ENCODE measurements at places on chromosomes 12 and 14.

GRCh38 chr12:126591533-126591932, 1526.3 kb downstream of the AACS start:
- no peak for DNase-seq

DNA sequence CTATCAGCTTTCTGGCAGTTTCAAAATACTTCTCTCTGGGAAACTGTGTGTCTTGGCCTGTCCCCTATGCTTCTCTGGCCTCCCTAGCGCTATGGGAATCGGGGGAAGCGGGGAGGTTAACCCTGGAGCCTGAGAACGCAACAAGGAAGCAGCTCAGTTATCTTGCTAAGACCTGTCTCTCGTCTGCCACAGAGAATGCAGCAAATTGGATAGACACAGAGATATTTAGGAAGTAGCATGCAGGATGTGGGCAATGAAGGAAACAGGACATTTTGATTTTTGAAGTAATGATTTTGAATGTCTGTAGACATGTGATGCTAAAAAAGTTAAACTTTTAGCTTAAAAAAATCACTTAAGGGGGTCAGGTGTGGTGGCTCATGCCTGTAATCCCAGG, 6.6 kb upstream of the CALCOCO1 start:
- DNase-seq: no peak

DNA sequence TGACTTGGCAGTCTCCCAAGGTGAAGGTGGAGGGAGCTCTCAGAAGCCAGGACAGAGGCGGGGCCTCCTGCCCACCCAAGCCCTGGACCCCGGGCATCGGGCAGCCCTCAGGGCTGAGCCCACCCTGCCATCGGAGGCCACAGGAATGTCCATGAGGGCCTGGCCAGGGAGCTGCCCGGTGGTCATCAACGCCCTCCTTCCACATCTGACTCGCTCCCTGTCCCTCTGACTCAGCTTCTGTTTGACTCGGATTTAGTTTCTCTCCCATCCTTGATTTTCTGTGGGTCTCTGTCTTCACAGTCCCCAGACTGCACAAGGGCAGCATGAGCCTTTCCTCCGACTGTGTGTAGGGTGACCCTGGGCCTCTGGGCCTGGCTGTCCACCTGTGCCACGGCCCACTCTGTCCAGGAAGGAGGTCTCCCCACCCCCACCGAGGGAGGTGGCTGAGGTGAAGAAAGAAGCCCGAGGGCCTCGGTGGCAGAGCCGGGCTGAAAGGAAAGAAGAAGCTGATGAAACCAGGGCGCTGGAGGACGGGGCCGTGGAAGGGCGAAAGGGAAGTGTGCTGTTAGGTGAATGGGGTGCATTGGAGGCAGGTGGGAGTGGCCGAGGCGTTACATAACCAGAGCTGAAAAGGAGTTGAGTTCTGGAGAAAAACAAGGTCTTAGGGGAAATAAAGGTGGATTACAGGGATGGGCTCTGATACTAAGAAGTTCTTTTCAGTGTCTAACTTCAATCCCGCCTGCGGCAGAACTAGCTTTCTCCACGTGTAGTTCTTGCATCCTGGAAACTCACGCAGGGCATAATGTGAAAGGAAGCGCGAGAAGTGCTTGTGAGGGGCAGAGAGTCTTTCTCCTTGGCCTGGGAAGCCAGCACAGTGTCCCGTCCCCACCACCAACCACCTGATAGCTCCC, 16.7 kb upstream of the TMEM106C start:
- no peak for DNase-seq

DNA sequence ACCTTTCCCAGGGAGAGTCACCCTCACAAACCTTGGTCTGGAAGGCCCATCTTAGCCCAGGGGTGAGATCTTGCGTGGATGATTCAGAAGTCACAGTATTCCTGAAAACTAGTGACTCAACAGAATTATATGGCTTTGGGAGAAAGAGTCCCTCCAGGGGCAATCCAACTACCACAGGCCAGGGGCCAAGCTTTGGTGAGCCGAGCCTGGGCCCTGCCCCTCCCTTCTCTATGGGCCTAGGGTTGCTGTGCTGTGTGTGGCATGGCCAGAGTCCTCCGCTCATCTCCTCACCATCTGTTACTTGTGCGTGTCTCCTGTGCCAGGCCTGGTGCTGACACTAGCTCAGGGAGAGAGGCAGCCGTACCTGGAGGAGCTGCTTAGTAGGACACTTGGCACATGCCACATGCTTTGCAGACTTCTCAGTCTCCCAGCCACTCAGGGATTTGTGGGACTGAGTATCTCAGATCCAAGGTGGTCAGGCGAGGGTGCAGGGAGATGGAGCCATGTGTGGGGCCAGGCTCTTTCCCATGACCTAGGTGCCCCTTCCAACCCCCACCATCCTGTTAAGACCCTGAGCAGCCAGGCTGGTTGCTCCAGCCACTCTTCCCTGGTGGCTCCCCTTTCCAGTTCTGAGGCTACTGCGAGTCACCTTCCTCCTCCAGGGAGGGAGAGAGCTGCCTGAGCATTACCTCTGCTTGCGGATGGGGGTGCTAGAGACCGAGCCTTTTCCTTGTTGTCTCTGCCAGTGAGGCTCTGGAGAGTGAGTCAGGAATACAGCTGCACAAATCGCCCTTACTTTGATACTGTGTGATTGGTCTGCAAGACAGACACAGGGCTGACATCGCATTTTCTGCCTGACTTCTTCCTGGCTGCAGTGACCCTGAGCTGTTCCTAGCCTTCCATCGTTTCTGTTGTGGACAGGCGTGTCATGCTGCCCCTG, 94.1 kb downstream of the SLC25A47 start:
- no peak for DNase-seq

DNA sequence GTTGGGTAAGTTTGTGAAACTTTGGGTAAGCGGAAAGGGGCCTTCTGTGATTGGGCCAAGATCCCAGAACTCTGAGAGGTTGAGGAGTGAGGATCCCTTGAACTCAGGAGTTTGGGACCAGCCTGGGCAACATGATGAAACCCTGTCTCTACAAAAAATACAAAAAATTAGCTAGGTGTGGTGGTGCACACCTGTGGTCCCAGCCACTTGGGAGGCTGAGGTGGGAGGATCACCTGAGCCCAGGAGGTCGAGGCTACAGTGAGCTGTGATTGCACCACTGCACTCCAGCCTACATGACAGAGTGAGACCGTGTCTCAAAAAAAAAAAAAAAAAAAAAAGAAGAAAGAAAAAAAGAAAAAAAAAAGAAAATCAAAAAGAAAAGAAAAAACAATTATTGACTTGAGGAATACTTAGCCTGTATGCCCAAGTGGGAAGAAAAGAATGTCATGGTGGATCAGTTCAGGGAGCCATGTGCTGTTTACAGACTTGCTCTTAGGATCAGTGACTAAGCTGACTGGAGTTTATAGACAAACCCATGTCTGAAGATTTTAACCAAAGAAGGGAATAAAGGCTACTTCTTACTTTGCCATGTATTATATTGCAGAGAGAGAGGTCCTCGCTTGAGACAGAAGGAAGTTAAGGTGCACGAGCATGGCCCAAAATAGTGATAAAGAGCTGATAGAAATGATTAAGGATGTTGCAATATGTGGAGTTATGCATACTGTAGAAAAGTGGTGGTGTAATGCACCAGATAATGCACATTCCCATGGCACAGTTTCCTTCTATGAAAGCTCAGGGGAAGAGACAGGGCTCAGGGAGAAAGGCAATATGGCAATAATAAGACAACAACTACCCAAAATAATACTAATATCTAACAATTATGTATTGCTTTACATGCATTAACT, 881 bp downstream of the HSD17B6 start:
- no peak for DNase-seq

DNA sequence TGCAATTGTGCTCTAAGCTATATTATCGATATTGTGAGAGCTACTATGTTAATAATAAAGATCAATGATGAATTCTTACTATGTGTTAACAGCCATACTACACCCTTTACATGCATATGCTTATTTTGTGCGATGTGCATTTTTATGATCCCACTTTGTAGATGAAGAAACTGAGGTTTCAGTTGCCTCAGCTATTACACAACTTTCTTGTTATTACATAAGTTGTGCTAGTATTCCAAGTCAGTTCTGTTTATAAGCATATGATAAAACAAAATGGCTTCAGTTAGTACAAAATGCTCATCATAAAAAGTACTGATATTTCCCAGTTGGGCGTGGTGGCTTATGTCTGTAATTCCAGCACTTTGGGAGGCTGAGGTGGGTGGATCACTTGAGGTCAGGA, 471.5 kb upstream of the DCN start:
- no peak for DNase-seq

DNA sequence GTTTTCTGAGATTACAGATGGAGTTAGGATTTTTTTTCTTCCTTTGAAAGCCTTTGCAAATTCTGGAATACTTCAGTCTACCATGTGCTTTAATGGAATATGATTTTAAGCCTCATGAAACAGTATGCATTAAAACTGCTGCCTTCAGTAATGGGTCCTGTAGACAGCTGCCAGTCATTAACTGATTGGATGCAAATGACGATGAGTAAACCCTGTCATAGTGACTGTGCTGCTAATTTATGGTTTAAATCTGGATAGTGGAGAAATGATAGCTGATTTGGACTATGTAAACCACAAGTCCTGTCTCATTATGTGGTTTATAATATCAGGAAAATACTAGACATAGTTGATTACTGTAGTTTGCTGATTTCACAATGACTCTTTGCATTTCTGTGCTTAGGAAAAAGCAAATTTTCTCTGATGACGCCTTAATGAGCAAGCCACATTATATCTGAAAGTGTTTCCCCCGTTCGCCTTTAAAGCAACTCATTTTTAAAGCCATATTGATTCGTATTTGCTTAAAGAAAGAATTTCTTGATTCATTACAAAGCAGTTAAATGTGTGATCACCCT, 217.6 kb downstream of the TMTC2 start:
- no peak for DNase-seq

DNA sequence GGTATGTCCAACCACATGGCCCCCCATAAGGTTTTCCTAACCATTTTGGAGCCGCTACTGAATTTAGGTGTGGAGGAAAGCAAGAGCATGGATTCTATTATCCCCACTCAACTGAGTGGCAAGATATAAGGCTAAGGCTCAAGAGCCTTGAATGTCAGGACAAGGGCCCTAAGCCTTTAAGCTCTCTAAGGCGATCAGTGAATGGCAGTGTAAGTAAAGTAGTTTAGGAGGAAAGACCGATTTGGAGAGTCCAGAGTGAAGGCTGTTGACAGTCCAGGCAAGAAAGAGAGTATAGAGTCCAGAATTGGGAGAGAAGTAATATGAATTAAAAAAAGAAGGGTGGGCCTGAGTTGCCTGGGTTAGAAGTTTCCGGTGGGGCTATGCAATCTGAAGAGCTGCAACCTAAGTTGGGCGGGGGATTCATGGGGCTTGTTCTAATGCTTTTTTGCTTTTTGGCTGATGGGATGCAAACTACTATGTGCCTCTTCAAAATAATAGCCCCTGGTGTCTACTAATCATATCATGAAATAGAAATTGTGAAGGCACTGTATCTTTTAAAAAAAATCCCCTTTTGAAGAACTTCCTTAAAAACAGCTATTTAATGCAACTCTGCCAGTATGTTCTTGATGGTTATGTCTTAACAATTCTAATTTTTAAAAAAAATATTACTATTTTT, at the start of gene SPIC:
TSS of gene SPIC (plus strand) at position 626 of the 676 bp plus-strand sequence. CDS start 1,569 bp downstream, outside the sequence.
- no peak for DNase-seq

- DNase-seq: no peak
These were observed 70.4 kb downstream of the SDR9C7 start for GRCh38 chr12:56863789-56864188.

- no peak for DNase-seq
These were observed 52.0 kb downstream of the NOC4L start for GRCh38 chr12:132196038-132196872.

DNA sequence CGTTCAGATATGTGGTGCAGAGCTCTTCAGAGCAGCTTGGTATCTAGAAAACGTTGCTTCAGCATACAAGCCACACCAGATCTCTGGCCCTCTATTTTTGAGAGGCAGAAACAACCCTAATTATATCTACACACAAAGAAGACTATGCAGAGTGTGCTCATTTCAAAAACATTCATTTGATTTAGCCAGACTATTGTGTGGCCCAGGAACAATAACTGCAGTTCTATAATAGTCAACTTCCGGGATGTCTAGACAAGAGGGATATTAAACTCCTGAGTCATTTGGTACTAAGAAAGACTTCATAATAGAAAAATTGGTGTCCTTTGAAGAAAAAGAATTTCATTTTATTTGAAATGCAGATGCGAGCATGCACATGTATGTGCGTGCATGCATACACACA, 153.8 kb downstream of the PELI2 start:
- no peak for DNase-seq

- DNase-seq: no peak
These were observed 118.9 kb upstream of the HMGA2 start for GRCh38 chr12:65705380-65705876.

- no peak for DNase-seq
These were observed 9.3 kb downstream of the ZNF410 start for GRCh38 chr14:73895939-73896338.

DNA sequence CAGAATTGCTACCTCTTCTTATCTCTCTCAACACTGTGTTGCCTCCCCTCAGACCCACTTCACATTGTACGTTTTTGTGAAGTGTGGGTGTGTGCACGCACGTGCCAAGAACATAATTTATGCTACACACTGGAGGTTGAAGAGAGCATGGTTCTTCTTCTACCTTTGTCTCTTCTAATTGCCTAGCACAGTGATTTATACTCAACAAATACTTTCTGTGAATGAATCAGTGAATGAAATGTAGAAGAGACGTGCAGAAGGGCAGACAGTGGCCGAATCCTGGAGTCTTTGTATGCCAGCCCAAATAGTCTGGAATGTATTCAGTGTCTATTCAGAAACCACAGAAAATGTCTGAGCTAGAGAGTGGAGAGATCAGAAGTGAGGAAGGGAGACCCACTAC, 4.6 kb upstream of the SAMD4A start:
- DNase-seq: no peak

- DNase-seq: no peak
These were observed 9.1 kb upstream of the RNF34 start for GRCh38 chr12:121390856-121391255.

- DNase-seq: no peak
These were observed at the start of gene C1S for GRCh38 chr12:7060353-7060954. Gene C1S, plus strand, starts transcription at chr12:7060718. Its CDS starts 1,195 bp downstream, at chr12:7061913.

DNA sequence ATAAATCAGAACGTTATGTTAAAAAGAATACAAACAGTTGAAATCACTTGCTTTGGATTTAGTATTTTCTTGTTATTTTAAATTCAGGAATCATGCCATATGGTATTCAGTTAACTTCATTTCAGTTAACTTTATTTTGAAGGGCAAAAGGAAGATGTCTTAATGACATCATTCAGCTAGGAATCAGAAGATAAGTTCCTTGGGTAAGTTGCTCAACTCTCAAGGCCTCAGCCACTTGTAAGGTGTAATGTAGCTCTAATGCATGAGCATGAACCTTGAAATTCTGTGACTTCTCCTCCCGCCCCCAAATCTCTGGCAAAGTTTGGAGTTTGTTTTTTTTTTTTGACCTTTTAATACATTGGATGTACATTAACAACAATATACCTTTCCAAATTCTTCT, 42.6 kb downstream of the FRS2 start:
- no peak for DNase-seq

- no peak for DNase-seq
These were observed 17.2 kb downstream of the NKX2-1 start for GRCh38 chr14:36502558-36503508.

- DNase-seq: no peak
These were observed 66.5 kb downstream of the ANO6 start for GRCh38 chr12:45282411-45282810.
